Activated CD8-positive, alpha-beta T cell treated with anti-CD3 and anti-CD28 coated beads for 36 hours (primary cell): ENCODE measurements at places on chromosomes 2 and 18. TPM values are rescaled to one million over a fixed set of nuclear protein-coding genes. Genes with fewer than 3 reads are reported as not detected.
A peak's percentile ranks its signal among the peaks of the same experiment; 100 is the strongest.

DNA sequence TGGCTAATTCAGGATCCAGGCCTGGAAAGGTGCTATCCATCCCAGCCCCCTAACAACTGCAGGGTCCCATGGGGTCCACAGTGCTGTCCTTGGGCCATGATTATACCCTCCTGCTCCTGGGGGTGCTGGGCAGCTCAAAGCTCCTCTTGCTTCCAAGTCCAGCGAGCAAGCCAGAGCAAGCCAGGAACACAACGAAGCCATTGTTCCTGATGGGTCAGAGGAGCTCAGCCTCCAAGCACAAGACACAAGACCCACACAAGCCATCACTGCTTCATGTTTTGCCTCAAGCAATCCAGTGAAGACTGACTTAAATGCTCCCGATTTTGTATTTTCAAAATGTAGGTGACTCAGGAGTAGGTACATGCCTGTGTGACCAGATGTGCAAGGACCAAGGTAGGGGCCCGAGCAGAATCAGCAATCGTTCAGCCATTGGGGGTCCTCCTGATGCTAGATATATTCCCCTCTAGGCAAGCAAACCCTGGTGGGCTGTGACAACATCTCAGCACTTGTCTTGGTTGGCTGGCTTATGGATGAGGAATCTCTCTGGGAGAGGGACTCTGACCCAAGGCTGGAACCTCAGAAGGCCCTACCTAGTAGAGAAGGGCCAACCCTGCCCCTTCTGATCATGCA is 90.8 kb downstream of the EPAS1 start:
- no peaks in the 10 kb centered on the region for H3K36me3 ChIP-seq
- no peaks in the 10 kb centered on the region for H3K4me1 ChIP-seq
- no peak overlapping the region for H3K4me3 ChIP-seq
- DNase-seq, result no peak
- no peak overlapping the region for H3K27ac ChIP-seq

DNA sequence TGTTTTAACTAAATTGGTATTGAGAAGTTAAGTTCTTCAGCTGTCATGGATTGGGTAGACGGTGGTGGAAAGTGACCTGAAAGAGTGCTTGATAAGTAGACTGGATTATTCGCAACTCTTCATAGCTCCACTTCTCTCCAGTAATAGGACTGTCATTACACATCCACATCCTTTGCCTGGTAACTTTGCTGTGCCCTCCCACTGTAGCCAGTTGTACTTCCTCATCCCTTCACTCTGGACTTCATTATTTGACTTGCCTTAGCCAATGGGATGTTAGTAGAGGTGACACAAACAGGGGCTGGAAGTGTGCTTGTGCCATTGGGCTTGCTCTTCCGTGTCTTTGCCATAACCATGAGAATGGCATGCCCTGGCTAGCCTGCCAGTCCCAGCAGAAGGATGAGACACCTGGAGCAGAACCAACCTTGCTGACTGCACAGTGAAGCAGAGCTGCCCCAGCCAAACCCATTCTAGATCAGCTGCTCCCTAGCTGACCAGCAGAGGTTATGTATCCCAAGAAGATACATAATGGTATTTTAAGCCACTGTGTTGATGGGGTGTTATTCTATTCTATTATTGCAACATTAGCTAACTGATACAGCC is 16.9 kb downstream of the QPCT start:
- H3K27me3 ChIP-seq, result peaks cover 51% of the 10 kb centered on the region
- no peak overlapping the region for H3K27ac ChIP-seq
- no peak overlapping the region for H3K4me3 ChIP-seq
- H3K36me3 ChIP-seq, result no peaks in the 10 kb centered on the region
- no peak for DNase-seq

Gene CFC1
- total RNA-seq, result not detected

DNA sequence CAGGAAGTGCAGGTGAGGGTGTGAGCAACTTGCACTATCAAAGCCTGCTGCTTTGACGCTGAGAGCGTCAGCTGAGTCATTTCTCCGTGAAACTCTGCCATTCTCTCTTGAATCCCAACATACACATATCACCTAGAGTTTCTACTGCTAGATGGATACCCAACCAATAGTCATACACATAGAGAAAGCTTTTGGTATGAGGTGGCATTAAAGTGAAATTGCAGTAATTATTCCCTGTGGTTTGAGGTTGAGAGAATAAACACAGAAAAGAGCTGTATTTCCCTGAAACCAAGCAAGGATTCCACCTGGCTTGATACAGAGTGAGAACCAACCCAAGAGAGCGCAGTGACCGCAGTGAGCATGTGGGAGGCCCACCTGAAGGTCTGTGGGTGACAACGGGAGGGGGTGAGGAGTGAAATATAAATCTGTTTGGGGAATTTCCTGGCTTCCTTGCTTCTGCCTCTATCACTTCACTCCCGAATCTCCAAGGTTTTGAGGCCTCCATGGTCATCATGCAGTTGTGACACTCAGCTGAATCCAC is 28.8 kb upstream of the TMEM18 start:
- H3K4me3 ChIP-seq, result no peak overlapping the region
- H3K27me3 ChIP-seq, result peaks cover 11% of the 10 kb centered on the region
- H3K4me1 ChIP-seq, result peaks cover 11% of the 10 kb centered on the region
- peak; percentile 40 for DNase-seq
- no peak overlapping the region for H3K27ac ChIP-seq
